ENCODE measurements at places on chromosomes 13 and 19. TPM values are rescaled to one million over a fixed set of nuclear protein-coding genes. Genes with fewer than 3 reads are reported as not detected.
A peak's percentile ranks its signal among the peaks of the same experiment; 100 is the strongest.

PCDH17 gene
- 0.05 TPM for total RNA-seq

GRCh38 chr19:53432088-53432661, 391 bp downstream of the ZNF761 start:
- DNase-seq = no peak

ONECUT3 gene
- total RNA-seq = not detected

DNA sequence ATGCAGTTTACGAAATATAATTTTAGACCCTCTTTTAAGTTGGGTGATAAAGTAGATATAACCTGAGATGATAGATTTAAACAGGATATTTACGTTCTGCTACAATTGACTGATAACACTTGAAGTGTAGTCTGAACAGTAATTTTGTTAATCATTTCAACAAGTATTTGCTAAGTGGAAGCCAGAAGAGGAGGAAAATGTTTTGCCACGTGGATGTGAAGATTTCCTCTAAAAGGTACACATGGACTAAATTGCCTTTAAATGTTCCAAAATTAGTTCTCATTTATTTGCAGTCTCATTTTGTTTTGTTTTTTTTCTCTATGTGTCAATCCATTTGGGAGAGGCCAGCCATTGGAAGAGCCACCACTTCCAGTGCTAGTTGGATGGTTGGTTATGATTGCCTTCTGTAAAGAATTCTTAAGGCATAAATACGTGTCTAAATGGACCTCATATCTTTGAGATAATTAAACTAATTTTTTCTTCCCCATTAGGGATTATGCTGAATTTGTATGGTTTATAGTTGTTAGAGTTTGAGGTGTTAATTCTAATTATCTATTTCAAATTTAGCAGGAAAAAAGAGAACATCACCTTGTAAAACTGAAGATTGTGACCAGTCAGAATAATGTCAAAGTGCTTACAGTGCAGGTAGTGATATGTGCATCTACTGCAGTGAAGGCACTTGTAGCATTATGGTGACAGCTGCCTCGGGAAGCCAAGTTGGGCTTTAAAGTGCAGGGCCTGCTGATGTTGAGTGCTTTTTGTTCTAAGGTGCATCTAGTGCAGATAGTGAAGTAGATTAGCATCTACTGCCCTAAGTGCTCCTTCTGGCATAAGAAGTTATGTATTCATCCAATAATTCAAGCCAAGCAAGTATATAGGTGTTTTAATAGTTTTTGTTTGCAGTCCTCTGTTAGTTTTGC, 2.8 kb downstream of the MIR17HG start:
- no peak for DNase-seq

GRCh38 chr19:17391371-17392151, 2.4 kb downstream of the CCDC194 start:
- no peak for DNase-seq

SYNGR4 gene
- not detected for total RNA-seq

DNA sequence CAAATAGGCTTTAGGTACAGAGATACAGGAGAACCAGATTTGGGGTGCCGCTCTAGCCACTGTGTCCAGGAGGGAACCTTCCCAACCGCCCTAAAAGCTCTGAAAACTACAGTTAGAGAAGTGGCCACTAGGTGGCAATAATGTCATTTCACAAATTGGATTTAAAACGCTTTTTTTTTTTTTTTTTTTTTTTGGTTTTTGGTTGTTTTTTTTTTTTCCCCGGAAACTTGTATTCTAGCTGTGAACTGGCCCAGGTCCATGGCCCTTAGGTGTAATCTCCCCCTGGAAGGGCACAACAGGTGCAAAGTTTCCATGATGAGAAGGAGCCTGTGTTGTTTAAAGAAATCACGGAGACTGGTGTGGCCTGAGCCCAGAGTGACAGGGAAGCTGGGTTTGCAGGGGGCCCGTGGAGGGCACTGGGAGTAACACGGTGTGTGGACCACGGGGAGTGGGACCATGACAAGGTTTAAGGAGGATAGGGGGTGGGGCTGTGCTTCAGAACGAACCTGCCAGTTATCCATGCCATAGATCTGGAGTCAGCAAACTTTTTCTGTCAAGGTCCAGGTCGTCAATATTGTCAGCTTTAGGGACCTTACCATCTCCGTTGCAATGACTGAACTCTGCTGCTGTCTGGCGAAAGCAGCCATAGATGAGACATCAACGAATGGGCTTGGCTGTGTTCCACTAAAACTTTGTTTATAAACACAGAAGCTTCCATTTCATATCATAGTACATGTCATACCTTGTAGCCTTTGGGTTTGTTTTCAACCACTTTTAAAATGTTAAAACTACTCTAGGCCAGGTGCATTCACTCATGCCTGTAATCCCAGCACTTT, 10.1 kb downstream of the OR1I1 start:
- DNase-seq = peak; percentile 37

DNA sequence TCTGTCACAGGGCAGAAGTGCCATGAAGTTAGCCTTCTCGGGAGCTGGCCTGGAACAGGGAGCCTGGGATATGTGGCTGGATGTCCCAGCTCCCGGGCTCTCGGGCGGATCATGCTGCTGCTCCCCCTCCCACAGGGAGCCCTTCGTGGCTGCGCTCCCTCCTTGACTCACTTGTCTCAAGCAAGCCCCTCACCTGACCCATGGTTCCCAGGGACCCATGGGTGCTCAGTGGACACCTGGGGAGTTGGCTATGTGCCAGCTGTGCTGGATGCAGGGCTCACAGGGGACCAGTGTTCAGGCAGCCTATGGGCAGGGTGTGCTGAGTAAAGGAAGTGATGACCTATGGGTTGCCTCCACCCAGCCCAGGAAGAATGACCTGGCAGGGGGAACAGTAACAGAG, 213.1 kb upstream of the SGCG start:
- DNase-seq = no peak

DNA sequence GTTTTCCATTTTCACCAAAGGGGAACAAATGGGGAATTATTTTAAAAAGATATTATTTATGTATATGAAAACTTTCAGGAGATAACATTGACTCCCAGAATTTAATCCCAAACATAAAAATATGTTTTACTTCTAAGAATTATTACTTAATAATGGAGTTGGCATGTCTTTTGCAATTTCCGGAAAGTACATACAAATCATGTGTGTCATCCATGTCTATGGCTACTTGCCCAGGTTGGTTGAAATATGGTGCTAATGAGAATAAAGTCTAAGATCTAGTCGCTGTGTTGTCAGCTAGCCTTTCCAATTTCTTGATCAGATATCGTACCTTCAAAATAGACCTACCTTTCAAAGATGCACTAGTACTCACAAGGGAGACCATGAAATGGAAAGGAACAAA, 1003.2 kb upstream of the PCDH20 start:
- DNase-seq = no peak

DNA sequence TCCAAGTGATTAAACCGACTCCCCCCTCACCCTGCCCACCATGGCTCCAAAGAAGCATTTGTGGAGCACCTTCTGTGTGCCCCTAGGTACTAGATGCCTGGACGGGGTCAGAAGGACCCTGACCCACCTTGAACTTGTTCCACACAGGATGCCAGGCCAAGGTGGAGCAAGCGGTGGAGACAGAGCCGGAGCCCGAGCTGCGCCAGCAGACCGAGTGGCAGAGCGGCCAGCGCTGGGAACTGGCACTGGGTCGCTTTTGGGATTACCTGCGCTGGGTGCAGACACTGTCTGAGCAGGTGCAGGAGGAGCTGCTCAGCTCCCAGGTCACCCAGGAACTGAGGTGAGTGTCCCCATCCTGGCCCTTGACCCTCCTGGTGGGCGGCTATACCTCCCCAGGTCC, 2.0 kb downstream of the APOE start:
- no peak for DNase-seq

SIGLEC6 gene
- 0.14 TPM for total RNA-seq

NLRP4 gene
- not detected for total RNA-seq

DNA sequence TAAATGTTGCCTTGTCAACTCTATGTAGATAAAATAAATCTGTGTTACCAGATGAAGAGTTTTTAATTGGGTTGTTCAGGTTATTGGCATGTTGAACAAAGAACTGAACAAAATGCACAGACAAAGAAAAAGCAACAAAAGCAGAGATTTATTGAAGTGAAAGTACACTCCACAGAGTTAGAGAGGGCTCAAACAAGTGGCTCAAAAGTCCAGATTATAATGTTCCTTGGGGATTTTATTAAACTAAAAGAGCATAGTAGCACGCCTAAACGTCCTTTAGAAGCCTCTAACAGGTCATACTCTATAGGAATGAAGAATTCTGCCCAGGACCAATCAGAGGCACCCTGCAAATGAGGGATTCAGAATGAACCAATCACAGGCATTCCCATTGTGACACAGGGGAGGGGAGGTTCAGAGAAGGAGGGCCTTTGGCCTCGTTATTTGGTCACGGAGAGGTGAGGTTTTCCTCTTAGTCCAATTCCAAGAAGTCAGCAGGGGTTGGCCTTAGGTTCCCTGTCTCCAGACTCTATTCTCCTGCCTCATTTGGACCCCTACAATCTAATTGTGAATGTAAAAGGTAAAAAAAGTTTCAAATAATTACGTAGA, 12.8 kb downstream of the PSMC4 start:
- no peak for DNase-seq

GRCh38 chr13:31767175-31767900, 28.0 kb downstream of the RXFP2 start:
- DNase-seq = no peak

Measured in CD4-positive, alpha-beta T cell (primary cell).